ENCODE measurements at places on chromosomes 16 and 17.

- no peak for DNase-seq
Measured at GRCh38 chr17:9696279-9697044, 51.1 kb downstream of the USP43 start.

GRCh38 chr17:39737760-39738567 lies at the start of gene GRB7:
Gene GRB7, plus strand, starts transcription at chr17:39737938. Its CDS starts 4,364 bp downstream, at chr17:39742302.
- DNase-seq = peak; percentile 75

DNA sequence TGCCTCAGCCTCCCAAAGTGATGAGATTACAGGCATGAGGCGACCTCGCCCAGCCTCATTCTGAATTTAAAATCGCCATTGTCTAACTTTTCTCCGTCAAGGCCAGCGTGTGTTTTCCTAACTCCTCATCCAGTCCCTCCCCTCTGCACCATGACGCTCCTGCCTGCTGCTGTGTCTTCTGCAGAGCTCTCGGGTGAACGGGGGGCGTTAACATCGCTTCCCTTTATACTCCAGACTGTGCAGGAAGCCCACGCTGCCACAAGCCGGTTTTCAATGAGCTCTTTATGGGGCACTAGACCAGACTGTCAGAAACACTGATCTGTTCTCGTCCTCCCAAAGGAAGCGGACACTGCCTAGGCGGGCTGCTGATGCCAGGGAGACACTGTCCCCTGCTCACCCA lies 13.2 kb downstream of the AANAT start:
- DNase-seq = peak; percentile 60

- DNase-seq = no peak
Measured at GRCh38 chr16:73252446-73252845, 204.5 kb upstream of the ZFHX3 start.

DNA sequence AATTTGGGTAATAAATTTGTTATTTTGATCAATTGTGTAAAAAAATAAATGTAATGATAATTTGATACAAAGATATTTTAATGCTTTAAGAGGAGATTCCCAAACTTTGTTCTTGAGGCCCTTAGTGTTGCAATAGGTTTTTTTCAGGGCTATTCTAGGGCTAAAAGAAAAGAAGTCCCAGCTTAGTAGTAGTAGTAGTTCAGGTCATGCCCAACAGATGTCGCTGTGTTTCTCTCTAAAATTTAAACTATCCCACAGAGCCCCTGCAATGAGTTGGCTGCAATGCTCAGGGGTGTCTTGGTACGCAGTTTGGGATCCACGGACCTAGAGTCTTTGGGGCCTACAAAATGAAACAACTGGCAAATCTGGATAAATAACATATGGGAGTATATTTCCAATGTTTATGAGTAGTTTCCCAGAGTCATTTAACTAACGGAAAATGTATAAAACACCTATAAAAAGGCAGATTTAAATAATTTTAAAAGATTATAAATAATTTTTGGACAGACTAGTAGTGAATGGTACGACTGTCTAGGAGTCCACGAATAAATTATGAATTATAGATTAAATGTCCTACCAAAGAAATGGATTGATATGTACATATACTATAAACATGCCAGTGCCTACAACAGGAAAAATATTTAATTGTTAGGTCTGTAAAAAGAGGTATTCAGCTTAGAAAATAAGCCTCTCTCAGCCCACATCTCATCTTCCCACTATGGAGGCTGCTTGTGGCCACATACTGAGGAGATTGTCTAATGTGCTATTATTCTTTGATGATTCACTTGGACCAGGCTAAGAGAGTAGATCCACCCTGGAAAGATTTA lies 228.5 kb upstream of the PMFBP1 start:
- DNase-seq = peak; percentile 31

GRCh38 chr17:33874617-33875060 lies 380.4 kb upstream of the CCL2 start:
- no peak for DNase-seq

GRCh38 chr16:89099905-89100304 lies 6.3 kb downstream of the ACSF3 start:
- DNase-seq = no peak

DNA sequence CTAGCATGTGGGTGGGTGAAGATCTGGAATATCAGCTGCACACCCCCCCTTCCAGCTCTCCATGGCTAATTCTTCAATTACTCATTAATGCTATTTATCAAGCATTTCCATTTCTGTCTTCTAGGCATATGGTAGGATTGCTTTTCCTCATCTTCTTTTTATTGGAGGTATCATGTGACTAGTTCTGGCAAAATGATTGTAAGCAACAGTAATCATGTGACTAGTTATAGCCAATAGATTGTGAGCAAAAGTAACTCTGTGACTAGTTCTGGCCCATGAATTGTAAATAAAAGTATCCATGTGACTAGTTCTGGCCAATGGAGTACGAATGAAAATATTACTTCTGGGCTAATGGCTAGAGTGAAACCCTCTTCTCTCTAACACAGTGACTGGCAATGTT lies 107.0 kb upstream of the TMEM132E start:
- DNase-seq = no peak

- DNase-seq = no peak
Measured at GRCh38 chr16:85027958-85028684, 526 bp downstream of the KIAA0513 start.

DNA sequence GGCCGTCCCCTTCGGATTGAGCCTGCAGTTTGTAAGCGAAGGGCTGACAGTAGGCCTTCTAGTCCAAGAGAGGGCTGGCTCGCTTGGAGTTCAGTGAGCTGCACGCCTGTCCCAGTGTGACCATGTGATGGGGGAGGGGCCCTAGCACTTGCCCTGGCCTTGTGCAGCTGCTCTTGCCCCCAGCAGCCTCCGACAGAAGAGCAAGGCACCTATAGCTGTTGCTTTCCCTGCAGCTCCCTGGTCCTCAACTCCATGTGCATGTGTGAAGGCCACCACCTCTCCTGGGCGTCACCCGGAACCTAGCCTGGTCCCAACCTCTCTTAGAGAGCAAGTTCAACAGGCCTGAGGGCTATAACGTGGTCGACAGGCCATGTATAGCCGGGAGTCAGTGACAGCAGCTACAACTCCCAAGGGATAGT lies 5.6 kb downstream of the SPHK1 start:
- no peak for DNase-seq

- peak; percentile 33 for DNase-seq
Measured at GRCh38 chr17:56979091-56979480, 1.2 kb downstream of the SCPEP1 start.

DNA sequence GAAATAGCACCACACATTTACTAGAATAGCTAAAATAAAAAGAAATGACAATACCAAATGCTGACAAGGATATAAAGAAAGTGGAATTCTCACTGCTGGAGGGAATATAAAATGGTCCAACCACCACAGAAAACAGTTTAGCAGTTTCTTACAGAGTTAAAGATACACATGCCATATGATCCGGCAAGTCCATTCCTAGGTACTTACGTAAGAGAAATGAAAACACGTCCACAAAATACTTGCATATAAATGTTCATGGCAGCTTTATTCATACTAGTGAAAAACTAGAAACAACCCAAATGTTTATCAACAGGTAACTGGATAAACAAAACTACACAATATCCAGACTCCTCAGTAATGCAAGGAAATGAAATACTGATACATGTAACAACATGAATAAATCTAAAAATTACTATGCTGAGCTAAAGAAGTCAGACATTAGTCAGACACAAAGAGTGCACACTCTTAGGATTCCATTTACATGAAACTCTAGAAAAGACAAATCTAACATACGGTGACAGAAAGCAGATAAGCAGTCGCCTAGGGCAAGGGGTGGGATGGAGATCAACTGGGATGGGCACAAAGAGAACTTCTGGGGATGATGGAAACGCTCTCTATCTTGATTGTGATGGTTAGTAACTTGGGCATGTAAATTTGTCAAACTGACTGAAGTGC lies 76.4 kb downstream of the SMG6 start:
- DNase-seq = no peak

DNA sequence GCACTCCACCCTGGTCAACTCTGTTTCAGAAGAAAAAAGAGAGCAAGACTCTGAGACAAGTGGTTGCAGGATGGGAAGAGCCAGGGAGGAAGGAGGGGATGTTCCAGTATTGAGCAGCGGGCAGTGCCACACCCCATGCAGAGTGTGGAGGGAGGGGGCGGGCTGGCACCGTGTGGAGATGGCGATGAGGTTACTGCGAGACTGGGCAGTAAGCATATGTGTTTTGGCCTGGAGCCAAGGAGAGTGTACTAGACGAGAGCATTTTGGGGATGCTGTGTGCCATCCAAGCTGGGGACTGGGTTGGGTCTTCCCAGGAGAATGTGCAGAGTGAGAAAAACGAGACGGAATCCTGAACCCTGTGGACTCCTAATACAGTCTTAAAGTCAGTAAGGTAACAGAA lies 3.4 kb downstream of the TBC1D24 start:
- DNase-seq = no peak

- DNase-seq = no peak
Measured at GRCh38 chr16:64133366-64133765, 988.5 kb downstream of the CDH11 start.

DNA sequence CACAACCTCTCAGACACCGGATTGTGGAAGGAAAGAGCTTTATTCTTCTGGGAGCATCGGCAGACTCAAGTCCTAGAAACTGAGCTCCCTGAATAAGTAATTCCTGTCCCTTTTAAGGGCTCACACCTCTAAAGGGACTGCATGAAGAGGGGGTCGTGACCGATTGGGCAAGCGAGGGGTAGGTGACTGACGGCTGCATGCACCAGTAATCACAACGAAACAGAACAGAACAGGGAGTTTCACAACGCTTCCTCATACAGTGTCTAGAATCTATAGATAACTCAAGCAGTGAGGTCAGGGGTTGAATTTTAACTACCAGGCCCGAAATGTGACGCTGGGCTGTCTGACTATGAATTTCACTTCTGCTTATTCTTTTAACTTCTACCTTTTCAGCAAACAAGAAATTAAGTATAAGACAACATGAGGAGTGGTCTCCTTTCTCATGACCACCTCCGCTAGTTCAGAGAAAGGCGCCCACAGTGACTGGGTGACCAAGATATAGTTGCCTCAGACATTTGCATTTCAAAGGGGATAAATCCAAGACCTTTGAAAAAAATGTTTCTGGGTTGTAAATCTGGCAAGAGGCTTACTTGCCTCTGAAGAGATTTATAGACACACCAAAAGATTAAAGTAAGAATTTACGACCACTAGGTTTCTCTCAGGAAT lies 88.4 kb upstream of the ATF7IP2 start:
- peak; percentile 85 for DNase-seq

DNA sequence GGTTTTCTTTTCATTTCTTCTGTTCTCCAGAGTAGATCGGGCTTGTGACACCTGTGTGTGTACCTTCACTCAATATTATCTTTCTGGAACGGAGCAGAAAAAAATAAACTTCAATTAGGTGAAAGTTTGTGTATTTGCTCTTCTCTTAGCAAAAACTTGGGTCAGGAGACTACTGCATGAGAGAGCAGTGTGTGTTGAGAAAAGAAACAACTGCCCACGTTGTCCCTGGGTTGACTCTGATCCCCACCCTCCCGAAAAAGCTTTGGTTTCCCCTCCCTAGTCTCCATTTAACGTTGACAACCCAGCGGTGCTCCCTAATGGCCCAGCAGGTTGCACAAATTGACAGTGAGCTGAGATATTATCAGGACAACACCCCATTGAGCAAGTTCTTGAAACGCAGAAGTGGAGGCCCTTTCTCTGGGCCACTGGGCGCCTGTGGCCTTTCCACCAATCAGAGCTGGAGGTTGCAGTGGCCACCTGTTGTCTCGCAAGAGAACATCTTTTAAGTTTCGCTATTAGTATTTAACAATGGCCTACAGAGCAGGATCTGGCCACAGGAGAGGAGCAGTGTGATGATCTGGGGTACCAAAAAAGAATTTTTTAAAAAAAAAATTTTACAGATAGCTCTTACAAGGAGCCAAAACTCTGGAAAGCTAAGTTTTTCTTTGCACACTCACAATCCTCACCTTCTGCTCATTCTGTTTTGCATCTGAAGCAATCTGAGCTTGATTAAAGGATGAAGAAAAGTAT lies 1.5 kb upstream of the TOX3 start:
- no peak for DNase-seq

- no peak for DNase-seq
Measured at GRCh38 chr16:84207879-84208278, 16.9 kb downstream of the ADAD2 start.

GRCh38 chr17:48441231-48441711 lies 11.3 kb upstream of the SKAP1 start:
- DNase-seq = peak; percentile 97

GRCh38 chr17:69066482-69066881 lies 5.8 kb upstream of the ABCA9 start:
- DNase-seq = no peak

DNA sequence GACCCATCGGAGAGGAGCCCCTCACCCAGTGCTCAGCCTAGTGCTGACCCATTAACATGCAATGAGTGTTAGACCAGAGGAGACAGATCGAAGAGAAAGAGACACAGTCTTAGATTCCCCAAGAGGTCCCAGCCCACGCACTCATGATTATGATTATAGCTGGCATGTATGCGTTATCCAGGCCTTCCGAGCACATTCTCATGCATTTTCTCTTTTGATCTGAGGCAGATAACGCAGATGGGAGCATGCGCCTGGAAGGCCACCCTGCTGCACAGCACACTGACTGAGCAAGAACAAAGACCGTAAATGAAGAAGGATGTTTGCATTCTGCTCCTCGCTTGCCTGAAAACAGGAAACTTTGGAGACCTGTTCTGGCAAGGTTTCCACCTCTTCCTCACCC lies 232.7 kb downstream of the SOX9 start:
- no peak for DNase-seq

GRCh38 chr17:74459622-74460021 lies 6.8 kb upstream of the CD300A start:
- DNase-seq = no peak

GRCh38 chr17:79574108-79574507 lies 36.7 kb downstream of the RBFOX3 start:
- DNase-seq = no peak

DNA sequence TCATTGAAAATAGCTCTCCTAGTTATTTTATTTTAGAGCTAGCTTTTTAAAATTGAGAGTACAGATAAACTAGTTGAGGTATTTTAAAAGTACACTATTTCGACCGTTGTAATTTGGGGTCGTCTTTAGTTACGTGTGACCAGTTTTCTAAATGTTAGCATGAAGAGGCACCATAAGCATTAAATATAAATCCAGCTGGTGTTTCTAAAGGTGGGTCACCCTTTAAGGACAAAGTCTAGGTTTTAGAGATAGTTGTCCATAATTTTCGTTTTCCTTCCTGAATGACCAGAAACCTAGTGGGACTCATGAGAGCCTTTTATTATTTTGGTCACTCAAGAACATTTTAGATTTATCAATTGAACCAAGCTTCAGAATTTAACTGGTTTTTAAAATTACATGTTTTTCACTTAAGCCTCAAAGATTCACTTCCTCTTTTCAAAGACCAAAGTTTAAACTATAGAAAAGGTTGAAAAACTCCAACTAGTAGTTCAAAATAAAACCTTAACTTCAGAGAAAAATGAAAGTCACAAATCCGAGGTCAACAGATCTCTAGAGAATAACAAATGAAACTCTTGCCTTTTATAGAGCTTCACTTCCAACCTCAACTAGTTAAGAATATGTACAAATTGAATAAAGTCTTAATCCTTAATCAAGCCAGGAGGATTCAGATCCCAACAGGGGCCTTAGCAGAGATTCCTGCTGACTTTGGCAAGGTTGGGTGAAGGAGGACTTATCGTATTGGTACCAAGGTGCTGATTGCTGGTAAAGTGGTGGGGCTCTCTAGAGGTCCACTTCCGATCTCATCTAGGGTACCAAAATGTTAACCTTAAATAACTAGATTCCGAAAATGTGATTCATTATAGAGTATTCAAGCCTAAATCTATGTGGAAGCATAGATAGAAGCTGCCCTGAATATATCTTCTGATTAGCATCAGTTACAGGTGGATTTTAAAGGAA lies 32.5 kb downstream of the PHKB start:
- DNase-seq = peak; percentile 21

- DNase-seq = peak; percentile 50
Measured at GRCh38 chr16:79918916-79919315, 318.4 kb upstream of the MAF start.

Data from MM.1S (cell line).